Posterior vena cava (tissue), 2 donors: ENCODE measurements at places on chromosomes 12 and 14. TPM values are rescaled to one million over a fixed set of nuclear protein-coding genes. Genes with fewer than 3 reads are reported as not detected.

IRF9 gene
- 92.4 TPM for total RNA-seq

KRT78 gene
- not detected for total RNA-seq

SALL2 gene
- 6.2 TPM for total RNA-seq

USP44 gene
- total RNA-seq, result 1.8 TPM

MYF5 gene
- total RNA-seq, result not detected

SMIM41 gene
- total RNA-seq, result 0.19 TPM

MGP gene
- total RNA-seq, result 4,815 TPM

KRT77 gene
- not detected for total RNA-seq

CEP290 gene
- total RNA-seq, result 12.7 TPM

MAPK1IP1L gene
- 90.2 TPM for total RNA-seq

SYCP3 gene
- total RNA-seq, result not detected

TSPAN19 gene
- total RNA-seq, result not detected

RD3L gene
- total RNA-seq, result not detected

TPPP2 gene
- not detected for total RNA-seq
